RPMI8226 (cell line): ENCODE measurements at places on chromosomes 4 and X.

- DNase-seq, result no peak
Measured at GRCh38 chrX:41607264-41607832, 81.4 kb upstream of the GPR34 start.

- DNase-seq, result no peak
Measured at GRCh38 chr4:78629991-78630541, 78.5 kb downstream of the ANXA3 start.

- DNase-seq, result no peak
Measured at GRCh38 chr4:4413806-4414205, 26.9 kb downstream of the NSG1 start.

DNA sequence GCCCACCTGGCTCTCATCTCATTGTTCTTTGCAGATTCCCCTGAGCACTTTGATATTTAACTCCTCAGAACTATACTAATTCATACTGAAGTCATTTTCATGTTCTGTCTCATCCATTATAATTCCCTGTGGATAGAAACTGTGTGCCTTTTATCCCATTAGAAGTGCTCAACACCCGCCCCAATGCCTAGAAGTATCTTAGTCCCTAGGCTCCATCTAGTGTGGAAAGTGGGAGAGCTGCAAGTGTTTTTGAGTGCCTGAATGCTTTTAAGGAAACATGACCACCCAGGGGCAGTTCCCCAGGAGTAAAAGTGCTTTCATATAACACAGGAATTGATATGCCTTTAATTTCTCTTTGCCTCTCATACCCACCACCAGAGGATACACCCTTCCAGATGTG lies 117.0 kb downstream of the CHRDL1 start:
- DNase-seq, result no peak

- peak; percentile 21 for DNase-seq
Measured at GRCh38 chr4:163495900-163496299, 1.4 kb downstream of the TMA16 start.

GRCh38 chrX:13685126-13685763 lies 3.7 kb upstream of the RAB9A start:
- DNase-seq, result peak; percentile 53

GRCh38 chr4:114364857-114365256 lies 233.8 kb upstream of the UGT8 start:
- no peak for DNase-seq

DNA sequence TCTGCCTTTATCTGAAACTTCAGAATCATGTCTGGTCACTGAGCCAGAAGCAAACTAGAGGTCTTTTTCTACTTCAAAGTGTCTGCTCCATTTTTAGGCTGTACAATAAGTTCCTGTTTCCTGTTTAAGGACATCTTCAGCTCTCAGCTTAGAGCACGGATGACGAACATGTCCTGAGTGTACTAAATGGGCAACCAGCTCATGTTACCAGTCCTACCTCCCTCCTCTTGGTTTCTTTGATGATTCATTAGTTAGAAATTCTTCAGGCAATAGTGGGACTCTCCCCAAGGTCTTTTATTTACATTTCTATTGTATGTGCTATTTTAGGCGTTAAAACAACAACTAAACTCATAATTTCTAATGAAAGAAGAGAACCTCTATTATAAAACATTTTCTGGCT lies 58.0 kb downstream of the ENPEP start:
- DNase-seq, result no peak

GRCh38 chr4:101807351-101807750 lies 16.8 kb downstream of the BANK1 start:
- no peak for DNase-seq

DNA sequence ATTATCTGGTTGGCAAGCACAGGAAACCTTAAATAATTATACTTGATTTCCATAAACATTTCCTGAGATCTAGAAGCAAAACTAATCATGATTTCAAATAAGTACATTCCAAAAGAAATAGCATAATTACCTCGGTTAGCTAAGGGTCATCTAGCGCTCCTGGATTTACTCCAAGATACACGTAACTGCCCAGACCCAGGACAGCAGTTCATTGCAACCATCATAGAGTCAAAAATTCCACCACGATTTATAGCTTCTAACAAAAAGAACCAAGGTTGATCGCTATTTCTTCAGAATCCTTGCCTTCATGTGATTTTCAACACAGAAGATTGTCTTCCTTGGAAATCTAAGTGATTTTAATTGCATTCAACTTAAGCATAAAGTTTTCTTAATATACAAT lies 1235.5 kb upstream of the TENM3 start:
- no peak for DNase-seq

GRCh38 chr4:103137446-103137827 lies 37.8 kb upstream of the BDH2 start:
- no peak for DNase-seq

GRCh38 chrX:134512566-134512965 lies 52.6 kb downstream of the HPRT1 start:
- no peak for DNase-seq

GRCh38 chr4:123443401-123444289 lies 47.0 kb downstream of the SPRY1 start:
- no peak for DNase-seq

- DNase-seq, result no peak
Measured at GRCh38 chr4:143163614-143164013, 21.1 kb upstream of the USP38 start.

- no peak for DNase-seq
Measured at GRCh38 chr4:4651811-4652755, 110.2 kb upstream of the STX18 start.

DNA sequence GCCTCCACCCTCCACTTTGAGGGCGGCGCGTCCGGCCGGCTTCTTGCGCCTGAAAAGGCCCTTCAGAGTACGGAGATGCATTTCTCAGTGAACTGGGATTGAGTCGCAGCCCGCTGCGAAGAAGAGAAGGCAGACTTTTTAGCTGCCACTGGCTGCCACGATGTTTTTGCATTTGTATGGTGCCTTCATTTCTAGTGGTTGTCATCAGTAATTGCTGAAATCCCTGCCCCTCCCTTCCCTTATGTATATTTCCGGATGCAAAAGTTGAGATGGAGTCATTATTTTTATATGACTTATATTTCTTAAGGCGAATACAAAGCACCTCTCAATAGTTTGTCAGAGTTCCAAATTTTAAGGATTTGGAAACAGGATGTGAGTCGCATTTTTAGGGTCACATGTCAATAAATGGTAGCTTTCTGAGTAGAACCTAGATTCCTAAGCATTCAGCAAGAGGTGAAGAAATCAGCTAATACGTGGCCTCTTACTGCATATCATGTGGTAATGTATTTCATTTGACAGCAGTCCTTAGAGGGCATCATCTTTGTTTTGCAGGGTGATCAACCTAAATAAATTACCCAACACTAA lies 658 bp downstream of the ATP6AP2 start:
- DNase-seq, result no peak

GRCh38 chr4:163776957-163777356 lies 282.5 kb downstream of the TMA16 start:
- no peak for DNase-seq

DNA sequence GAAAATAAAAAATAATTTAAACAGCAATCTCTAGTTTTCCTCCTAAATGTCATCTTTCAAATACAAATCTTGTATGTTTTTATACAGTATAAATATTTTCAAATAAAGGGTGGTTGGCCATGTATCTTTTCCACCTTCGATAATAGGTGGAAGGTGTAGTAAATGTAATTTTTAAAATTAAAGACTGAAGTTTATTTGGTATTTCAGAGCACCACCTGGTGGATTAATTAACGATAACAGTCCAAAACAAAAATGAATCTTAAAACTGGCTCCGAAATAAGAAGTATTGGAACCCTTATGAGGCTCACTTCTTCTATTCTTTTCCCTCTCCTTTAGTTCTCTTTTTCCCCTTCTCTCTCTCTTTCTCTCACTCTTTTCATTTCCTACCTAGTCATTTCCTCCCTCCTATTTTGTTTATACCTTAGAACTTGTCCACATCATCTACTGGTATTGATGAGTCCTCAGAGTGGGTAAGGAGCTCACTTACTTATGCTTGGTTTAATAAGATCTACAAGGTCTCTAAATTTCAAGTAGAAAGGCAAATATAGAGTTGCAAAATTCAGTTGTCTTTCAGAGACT lies 82.9 kb upstream of the EXOC1L start:
- peak; percentile 9 for DNase-seq

- no peak for DNase-seq
Measured at GRCh38 chr4:123640271-123640670, 243.7 kb downstream of the SPRY1 start.

DNA sequence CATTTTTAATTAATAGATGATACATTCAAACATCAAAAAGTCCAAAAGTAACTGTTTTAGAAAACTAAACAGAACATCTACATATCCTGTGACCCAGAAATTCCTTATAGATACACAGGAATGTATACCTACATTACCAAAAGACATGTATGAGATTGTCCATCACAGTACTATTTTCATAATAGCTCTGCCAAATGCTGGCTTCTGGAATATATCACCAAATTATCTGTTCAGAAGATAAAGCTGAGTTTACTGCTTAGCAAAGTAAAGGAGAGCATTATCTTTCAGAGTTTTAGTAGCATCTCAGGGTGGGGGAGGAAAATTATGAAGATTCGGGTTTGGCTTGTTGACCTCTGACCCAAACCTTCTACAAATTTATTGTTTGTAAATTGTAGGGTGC lies 368.9 kb upstream of the SLC7A11 start:
- DNase-seq, result no peak

DNA sequence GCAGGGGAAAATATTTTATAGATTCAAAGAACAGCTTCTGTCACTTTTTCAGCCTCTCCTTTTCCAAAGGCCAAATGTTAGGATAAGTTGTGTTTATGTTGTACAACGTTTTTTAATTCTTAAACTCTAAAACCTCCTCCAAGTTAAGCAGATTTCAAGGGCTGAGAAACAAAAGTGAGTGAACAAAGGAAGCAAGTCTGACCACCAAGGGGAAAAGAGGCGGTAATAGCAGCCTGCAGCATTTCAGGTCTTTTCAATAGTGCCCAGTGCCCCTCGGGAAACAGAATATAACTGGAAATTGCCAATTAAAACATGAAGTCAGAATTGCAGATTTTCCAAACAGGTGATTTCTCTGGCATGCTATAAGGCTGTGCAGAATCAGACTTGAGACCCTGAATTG lies 510.0 kb upstream of the HTR2C start:
- no peak for DNase-seq

- no peak for DNase-seq
Measured at GRCh38 chrX:8314881-8315280, 143.8 kb upstream of the VCX2 start.

- DNase-seq, result peak; percentile 55
Measured at GRCh38 chr4:121252224-121252806, 88.2 kb upstream of the TNIP3 start.

GRCh38 chr4:7244751-7245320 lies 52.5 kb downstream of the SORCS2 start:
- no peak for DNase-seq

- DNase-seq, result no peak
Measured at GRCh38 chr4:38058151-38058550, 98.0 kb downstream of the PTTG2 start.

DNA sequence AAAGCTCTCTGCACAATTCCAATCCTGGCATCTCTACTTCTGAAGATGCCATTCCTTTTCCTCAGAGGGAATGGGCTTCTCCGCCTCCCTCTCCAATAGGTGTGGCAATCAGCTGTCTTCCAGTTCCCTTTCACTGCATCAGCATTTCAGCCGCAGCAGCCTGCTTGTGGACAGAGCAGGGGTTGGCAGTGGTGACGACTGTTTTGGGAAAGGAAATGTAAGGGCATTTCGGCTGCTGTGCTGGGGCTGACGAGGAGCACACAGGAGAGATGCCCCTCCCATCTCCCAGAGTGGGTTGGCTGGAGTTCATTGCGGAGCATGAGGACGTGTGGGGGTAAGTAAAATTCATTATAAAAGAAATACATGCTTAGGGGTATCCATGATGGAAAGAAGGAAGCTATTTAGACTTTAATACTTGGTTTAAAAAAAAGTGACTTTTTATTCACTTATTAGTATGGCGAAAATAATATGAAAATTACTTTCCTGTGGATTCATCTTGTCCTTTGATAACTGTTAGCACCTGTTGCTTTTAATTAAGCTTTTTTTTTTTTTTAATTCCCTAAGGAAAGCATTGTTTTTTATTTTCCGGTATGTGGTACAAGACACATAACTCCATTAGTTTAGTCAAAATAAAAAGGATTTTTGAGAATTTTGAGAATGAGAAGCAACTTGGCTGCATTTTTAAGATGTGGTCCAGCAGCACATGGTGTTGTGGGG lies at the start of gene LIMCH1:
TSS of gene LIMCH1 (plus strand) at position 141 of the 717 bp plus-strand sequence. CDS start 67,839 bp downstream, outside the sequence.
- DNase-seq, result no peak

- no peak for DNase-seq
Measured at GRCh38 chr4:4618847-4619246, 77.0 kb upstream of the STX18 start.

DNA sequence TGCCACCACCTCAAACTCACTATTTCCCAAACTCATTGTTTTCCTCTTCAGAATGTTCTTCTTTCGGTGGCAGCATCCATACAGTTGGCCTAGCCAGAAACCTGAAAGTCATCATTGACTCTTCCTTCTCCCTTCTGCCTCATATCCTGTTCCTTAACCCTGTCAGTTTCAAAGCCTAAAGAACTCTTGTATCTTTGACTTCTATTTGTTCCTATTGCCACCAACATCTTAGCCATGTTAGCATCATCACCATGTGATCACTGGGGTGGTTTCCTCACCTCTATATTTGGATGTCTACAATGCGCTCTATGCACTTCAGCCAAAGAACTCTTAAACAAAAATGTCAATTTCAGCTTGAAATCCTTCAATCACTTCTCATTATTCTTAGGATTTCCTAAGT lies 29.0 kb downstream of the DDX60L start:
- DNase-seq, result no peak

DNA sequence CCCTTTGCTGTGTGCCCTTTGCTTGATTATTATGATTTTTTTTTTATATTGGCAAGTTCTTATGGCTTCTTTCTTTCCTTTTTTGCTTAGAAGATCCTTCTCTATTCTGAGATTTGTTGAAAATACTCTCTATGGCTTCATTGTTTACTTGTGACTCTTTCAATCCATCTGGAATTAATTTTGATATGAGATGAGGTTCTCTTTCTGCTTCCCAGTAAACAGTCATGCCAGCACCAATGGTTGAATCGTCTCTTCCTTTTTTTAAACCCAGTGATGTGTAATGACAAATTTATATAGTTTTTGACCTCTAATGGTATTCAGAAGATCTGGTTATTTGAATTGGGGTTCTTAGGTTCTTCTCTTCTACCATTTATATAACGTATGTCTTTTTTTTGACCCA lies 121.8 kb downstream of the ARHGAP10 start:
- no peak for DNase-seq

DNA sequence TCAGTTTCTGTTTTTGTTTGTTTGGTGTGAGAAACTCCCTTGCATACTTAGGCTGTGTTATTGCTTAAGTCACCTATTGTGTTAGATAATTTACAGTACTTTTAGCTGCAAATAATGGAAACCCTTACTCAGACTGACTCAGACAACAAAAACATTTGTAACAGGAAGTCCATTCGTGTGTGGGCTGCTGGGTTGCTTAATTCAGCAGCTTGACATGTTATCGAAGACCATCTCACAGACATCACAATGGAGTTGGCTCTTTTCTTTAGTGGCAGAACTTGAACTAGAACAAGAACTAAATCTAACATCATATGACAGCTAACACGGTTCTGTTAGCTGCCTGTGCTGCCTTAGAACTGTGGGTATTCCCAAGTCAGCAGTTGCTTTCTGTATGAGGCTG lies 9.9 kb upstream of the GABRE start:
- DNase-seq, result no peak

- DNase-seq, result no peak
Measured at GRCh38 chrX:34918091-34918736, 24.4 kb upstream of the FAM47B start.

- DNase-seq, result no peak
Measured at GRCh38 chr4:114019276-114019968, 40.0 kb upstream of the ARSJ start.
